ENCODE measurements at places on chromosomes 2 and 18. TPM values are rescaled to one million over a fixed set of nuclear protein-coding genes. Genes with fewer than 3 reads are reported as not detected.

POTEJ gene
- total RNA-seq = under 0.01 TPM

UGT1A6 gene
- 0.27 TPM for total RNA-seq

CRYGC gene
- total RNA-seq = not detected

COX5B gene
- total RNA-seq = 132 TPM

TNS1 gene
- total RNA-seq = 39.0 TPM

WNT10A gene
- 1.1 TPM for total RNA-seq

SLC19A3 gene
- not detected for total RNA-seq

DNA sequence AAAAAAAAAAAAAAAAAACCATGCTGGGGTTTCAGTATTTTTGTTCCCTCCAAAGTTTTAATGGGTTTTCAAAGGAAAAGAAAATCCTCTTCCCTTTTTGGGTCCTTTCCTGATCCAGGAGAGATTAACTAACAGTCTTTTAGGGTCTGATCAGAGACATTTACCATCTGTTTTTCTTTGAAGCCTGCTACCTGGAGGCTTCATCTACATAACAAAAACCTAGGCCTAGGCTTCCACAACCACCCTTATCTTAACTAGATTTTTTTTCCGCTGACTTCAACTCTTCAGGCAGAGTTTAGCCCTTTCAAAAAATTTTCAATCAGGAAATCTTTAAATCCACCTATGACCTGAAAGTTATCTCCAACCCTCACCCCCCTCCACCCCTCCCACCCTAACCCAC, 154.7 kb downstream of the MBD2 start:
- DNase-seq = no peak

DNA sequence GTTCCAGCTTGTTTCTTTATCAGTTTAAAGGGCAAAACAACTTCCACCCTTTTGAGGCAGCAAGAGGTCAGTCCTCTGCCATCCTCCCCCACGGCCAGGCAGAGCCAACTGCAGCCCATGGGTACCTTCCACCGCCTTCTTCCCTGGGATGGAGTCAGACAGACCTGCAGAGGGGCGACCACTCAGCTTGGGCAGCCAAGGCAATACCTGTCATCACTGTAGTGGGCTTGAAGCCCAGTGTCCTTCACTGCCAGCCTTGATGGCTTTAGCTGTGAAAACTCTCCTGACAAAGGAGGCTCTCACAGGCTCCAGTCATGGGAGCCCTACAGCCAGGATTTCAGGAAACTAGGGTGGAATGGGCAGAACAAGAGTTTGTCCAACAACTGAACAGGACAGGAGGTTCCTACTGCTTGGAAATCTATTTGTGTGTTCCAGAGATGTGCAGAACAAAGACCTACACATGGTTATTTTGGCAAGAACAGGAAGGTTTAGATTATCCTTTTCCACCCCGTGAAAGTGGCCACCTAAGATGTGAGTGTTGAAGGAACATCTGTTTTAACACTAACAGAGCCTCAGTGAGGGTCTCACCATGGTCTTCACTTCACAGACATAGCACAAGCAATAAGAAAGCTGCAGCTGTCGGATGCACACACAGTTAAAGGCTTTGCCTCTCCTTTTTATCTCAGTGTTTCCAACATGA, 93.9 kb upstream of the RMDN2 start:
- no peak for DNase-seq

DNA sequence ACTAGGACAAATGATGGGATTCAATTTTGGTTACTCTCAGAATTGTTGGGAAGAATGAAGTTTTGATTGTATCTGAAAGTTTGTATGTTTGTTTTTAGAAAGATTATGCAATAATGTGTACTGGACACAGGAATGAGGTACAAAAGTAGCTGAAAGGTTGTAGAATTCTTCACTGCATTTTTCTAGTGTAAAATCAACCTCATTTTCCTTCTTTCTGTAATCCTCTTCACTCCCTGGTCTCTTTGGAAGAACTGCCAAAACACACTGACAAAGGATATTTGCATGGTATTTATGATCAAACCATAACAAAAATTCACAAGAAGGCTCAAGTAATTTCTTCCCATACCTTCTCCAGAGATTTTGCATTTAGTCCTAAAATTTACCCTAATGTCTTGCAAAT, 110.7 kb downstream of the ZEB2 start:
- no peak for DNase-seq

DNA sequence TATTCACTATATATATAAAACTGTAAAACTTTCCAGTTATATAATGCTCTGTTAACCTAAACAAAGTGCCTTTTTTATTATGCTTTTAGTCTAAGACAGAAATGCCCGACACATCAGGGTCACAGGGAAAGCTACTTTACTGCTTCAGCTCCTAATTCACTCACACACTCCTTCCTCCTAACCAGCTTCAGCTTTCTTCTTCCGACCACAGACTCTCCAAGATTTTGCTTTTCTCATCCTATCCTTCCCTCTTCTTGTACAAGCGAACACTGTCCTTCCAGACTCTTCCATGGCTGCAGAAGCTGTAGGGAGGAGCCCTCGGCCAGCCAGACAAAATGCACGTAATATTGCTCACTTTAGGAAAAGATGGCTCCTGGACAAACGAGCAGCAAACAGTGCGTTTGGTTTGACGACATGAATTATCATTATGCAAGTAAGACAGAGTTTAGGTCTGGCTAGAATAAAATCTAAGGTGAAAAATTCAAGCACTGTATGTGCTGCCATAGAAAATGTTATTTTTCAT, 47.5 kb upstream of the HNRNPA3 start:
- DNase-seq = peak; percentile 51

GRCh38 chr2:156852681-156853080, 404.8 kb upstream of the GALNT5 start:
- no peak for DNase-seq

GRCh38 chr18:50127516-50128210, 67.3 kb downstream of the MYO5B start:
- DNase-seq = no peak

DNA sequence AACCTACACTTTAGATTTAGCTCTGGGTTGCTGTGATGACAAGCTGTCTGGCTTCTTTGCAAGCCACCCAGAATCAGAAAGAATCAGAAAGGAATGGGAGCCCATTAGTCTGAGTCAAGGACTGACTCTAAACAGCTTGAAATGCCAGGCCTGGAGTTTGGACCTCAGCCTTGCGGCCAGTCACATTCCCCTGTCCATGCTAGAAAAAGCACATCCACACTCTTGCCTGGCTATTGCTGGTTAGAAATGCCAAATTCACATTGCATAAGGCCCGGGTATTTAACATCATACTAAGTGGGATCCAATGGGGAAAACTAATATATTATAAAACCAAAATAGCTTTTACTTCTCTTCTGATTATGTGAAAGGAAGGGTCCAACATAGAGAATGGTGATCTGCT, 756.8 kb upstream of the KLHL29 start:
- DNase-seq = no peak

GRCh38 chr18:59960272-59960671, 60.5 kb downstream of the PMAIP1 start:
- no peak for DNase-seq

- no peak for DNase-seq
Observed at GRCh38 chr2:170587922-170588321, 127.2 kb upstream of the SP5 start.

GRCh38 chr2:151627353-151627752, 106.9 kb downstream of the NEB start:
- no peak for DNase-seq

DNA sequence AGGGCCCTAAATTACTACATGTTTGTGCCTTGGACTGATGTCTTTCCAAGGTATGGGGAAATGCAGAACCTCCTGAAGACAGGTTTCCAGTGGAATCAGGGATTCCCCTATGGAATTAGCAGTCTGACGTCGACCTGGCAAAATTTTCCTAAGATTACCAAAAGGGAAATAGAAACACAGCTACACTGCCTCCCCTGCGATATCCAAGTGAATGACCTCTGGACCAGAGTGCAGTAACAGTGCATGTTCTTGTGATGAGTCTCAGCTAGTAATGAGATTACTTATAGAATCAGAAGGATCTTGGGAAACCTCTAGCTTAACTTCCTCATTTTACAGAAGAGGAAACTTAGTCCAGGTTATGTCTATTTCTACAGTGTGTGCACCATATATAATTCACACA, 21.3 kb upstream of the CHST9 start:
- DNase-seq = no peak

DNA sequence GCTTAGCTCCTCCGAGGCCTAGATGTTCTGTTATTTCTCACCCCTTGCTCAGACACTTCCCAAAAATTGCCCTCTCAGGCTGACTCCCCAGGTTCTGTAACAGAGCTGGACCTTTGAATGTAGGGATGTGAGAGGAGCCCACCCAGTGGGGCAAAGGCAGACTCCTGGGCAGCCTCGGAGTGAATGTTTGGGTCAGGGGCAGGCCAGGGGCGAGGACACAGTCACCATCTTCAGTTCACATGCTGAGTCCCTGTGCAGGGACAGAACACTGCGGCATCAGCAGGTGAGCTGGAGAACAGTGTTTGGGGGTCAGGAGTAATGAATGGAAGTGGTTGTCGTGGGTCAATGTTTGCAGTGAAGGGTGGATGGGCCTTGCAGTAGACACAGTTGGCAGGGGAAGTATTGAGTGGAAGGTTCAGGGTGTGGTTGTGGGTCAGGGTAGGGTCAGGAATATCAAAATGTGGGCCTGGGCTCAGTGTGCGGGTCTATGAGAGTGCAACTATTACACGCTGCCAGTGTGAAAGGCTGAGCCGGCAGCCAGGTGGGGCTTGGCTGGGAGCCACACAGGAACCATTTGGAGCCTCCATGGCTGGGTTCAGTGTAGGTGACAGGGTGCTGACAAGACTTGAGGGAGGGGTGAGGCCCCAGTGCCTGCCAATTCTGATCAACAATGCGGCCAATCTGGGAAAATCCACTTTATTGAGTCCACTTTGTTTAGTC, 4.4 kb downstream of the IHH start:
- DNase-seq = no peak

DNA sequence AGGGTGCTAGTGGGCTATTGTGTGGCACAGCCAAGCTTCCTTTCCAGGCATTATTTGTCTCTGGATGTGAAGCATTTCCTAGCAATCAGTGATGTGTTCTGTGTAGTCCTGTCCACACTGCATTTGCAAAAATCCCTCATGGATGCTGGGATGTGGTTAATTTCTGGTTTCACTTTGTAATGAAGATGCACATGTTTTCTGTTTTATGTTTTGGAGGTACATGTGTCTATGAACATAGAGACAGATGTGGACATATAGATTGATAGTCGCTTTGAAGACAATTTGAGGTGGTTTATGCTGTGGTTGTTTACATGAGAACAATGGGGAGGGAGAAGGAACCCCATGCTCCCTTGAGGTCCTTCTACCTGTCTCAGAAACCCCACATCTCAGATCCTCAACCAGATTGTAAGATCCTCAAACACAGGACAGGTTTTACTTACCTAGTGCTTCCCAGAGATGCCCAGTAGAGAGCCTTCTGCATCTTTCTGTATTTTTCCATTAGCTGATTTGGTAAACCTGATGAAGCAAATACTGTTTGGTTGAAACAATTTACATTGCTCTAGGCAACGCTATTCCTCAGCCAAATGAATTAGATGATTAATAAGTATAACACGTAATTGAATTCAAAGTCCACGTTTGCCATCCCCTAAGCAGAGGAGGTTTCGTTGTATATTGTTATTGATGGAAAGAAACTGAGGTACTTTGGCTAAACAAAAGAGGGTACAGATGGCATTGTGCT, 204.4 kb downstream of the SPP2 start:
- no peak for DNase-seq

GRCh38 chr2:129775952-129776653, 203.4 kb upstream of the RAB6C start:
- no peak for DNase-seq

DNA sequence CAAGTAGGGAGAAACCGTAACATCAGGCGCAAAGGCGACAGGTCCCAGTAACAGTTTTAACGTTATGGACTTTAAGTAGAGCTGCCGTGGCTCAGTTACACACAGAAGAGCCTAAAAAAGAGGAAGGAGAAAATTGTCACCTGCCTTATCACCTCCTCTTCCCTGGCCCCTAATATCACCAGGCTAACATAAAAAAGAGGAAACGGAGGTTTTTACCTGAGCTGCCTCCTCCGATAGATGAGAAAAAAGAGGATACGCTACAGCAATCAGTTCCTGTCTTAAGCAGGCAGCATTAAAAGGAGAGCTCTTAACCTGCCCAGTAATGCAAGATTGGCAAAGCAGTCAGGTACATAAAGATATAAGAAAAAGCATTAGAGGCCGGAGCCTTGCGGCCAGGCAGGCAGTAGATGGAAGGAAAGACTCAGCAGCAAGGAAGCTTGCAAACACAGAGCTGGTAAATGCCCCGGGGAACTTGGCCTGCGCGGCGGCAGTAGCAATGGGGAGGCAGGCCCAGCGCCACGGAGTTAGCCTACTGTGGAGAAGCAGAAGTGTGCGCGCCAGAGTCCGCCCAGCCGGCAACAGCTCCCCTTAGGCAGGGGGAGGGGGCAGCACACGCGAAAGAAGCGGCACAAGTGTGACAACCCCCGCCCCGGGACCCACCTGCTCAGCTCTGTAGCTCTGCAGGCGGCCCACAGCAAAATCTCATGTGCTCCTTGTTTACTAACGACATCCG, 116.3 kb upstream of the SCN7A start:
- peak; percentile 45 for DNase-seq

DNA sequence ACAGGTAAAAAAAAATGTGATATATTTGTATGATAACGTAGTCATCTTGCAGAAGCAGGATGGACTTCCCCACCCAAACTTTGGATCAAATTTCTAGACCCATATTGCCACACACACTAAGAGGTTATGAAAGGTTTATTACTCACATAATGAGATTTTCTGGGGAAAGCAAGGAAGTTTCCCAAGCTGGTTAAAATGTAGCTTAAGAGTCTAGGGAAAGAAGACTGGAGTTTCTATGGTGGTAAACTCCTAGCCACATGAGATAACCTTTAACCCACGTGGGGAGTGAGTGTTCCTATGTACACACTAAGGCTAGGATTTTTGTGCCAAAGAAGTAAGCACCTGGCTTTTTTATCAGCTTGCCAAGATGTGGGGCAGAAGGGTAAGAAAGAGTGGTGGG, 335.7 kb upstream of the UBE2E3 start:
- no peak for DNase-seq

GRCh38 chr2:68977453-68977852, 3.0 kb downstream of the GKN1 start:
- DNase-seq = no peak

DNA sequence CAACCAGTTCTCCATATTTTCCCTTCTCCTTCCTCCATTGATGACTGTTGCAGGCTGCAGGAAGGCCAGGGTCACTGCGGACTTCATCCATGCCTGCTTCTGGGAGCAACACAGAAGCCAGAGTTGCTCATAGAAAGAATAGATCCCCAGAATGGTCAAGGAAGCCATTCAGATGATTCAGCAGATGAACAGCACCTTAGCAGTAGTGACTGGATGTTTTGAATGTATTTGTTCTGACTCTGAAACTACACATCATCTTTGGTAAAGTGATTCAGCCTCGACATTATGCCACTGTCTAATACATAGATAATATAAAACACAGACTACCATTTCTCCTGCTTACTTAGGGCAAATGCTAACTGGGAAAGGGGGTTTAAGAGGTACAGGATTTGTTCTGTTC, 411.6 kb downstream of the RND3 start:
- no peak for DNase-seq

- DNase-seq = no peak
Observed at GRCh38 chr2:83874066-83874465, 585.0 kb downstream of the SUCLG1 start.

Data from hematopoietic multipotent progenitor cell (in vitro differentiated cells).